ENCODE measurements at places on chromosomes 12 and 14. TPM values are rescaled to one million over a fixed set of nuclear protein-coding genes. Genes with fewer than 3 reads are reported as not detected.

- H3K4me3 ChIP-seq: no peak overlapping the region
- H3K27me3 ChIP-seq: no peaks in the 10 kb centered on the region
- no peak overlapping the region for H3K27ac ChIP-seq
- H3K4me1 ChIP-seq: no peaks in the 10 kb centered on the region
Measured at GRCh38 chr12:79747274-79747673, 56.5 kb upstream of the PAWR start.

The TMEM121 gene
- 0.29 TPM for total RNA-seq

The TAS2R42 gene
- not detected for total RNA-seq

The NRXN3 gene
- total RNA-seq: 16.8 TPM

The TSPAN8 gene
- total RNA-seq: 0.87 TPM

- no peaks in the 10 kb centered on the region for H3K36me3 ChIP-seq
- H3K4me1 ChIP-seq: no peaks in the 10 kb centered on the region
Measured at GRCh38 chr14:45838597-45838996, 585.6 kb upstream of the MIS18BP1 start.

GRCh38 chr12:111056618-111057521 is 136.5 kb upstream of the MYL2 start:
- H3K4me1 ChIP-seq: no peaks in the 10 kb centered on the region
- no peaks in the 10 kb centered on the region for H3K36me3 ChIP-seq
- DNase-seq: peak; percentile 64
- no peak overlapping the region for H3K4me3 ChIP-seq
- no peak overlapping the region for H3K27ac ChIP-seq
- no peaks in the 10 kb centered on the region for H3K27me3 ChIP-seq

- no peaks in the 10 kb centered on the region for H3K27me3 ChIP-seq
- H3K4me1 ChIP-seq: no peaks in the 10 kb centered on the region
- DNase-seq: peak; percentile 12
- H3K4me3 ChIP-seq: no peak overlapping the region
- H3K36me3 ChIP-seq: no peaks in the 10 kb centered on the region
Measured at GRCh38 chr12:131093971-131094830, 140.5 kb downstream of the ADGRD1 start.

GRCh38 chr12:97452230-97452629 is 10.4 kb upstream of the RMST start:
- no peak for DNase-seq
- no peaks in the 10 kb centered on the region for H3K36me3 ChIP-seq
- no peak overlapping the region for H3K27ac ChIP-seq
- H3K4me1 ChIP-seq: no peaks in the 10 kb centered on the region
- H3K4me3 ChIP-seq: no peak overlapping the region

DNA sequence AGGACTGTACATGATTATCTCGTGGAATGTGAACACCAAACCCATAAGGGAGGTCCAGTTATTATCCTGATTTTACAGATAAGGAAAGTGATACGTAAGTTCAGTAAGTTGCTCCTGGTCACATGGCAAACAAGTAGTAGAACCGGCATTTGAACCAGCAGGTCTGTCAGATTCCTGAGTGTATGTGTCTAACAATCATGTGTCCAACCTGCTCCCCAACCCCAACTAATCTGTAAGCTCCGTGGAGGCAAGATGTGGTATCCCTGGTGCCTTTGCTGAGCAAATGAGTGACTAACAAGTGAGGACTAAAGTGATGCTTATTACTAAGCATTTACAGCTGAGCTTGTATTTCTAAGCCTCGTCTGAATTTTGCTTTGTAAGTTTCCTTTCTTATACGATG is 65.9 kb downstream of the PTPN21 start:
- H3K27me3 ChIP-seq: no peaks in the 10 kb centered on the region
- H3K4me1 ChIP-seq: no peaks in the 10 kb centered on the region
- H3K27ac ChIP-seq: no peak overlapping the region
- peaks cover 70% of the 10 kb centered on the region for H3K36me3 ChIP-seq
- no peak overlapping the region for H3K4me3 ChIP-seq

DNA sequence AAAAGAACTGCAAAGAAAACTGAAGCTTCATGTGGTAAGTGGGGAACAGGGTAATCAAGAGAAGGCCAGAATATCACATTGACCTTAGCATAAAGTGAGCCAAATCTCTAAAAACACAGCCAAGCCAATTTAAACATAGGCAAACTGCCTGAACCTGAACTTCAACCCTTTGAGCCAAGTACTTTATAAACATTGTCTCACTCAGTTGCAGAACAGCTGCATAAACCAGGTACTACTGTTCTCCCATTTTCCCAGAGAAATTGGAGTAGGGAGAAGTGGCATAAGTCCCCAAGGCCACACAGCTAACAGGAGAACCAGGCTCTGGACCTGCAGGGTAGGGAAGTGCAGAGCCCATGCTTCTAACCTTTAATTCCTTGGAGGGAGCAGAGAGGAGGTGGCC is 30.4 kb upstream of the FKBP4 start:
- no peak overlapping the region for H3K4me3 ChIP-seq
- no peaks in the 10 kb centered on the region for H3K36me3 ChIP-seq
- no peak for DNase-seq
- no peak overlapping the region for H3K27ac ChIP-seq
- H3K4me1 ChIP-seq: no peaks in the 10 kb centered on the region

DNA sequence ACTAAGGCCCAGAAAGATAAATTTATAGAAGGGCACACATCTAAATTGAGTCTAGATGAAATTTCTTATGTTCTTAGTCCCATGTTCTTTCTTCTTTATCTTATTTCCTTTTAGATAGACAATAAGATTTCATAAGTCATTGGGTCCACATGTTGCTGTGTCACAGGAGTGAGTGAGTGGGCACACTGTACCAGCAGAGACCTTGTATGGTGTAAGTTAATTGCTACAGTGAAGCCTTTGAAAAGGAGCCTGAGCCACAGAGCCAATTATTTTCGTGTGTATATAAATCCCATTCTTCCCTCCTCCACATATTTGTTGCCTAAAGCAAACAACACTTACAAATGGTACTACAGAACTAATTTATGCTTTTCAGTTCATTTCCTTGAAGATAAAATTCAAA is 79.1 kb downstream of the GRIP1 start:
- DNase-seq: no peak
- H3K4me3 ChIP-seq: no peak overlapping the region
- H3K36me3 ChIP-seq: no peaks in the 10 kb centered on the region

DNA sequence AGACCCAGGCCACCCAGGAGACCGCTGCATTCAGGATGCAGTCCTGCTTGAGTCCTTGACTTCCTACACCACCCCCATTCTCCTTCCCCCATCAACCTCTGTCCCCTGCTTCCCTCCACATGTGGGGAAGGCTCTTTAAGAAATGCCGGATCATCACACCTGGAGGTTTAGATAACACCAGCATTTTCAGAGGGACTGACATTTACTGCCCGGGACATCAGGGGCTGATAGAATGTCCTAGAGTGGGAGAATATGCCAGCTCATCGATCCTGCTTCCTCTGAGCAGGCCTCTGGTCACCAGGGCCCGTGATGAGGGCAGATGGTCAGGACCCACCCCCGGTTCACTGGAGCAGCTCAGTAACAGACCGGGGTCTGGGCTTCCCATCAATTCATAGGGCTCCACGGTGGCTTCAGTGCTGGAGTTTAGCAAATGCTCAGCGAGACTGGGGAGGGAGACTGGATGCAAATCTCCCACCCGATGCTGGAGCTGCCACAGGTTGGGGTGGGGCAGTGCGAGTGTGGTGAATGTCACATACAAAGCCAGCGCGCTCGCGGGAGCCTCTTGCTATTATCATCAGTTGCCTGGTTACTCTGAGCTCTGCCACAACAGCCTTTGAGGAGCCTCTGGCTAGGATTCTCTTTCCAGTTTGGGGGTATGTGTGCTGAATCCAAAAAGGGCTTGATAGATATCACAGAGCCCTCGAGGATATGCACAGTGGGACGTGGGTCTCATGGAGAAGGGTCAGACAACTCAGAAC is 111.6 kb downstream of the RBM19 start:
- no peak overlapping the region for H3K27ac ChIP-seq
- peaks cover 15% of the 10 kb centered on the region for H3K4me1 ChIP-seq
- H3K27me3 ChIP-seq: no peaks in the 10 kb centered on the region

DNA sequence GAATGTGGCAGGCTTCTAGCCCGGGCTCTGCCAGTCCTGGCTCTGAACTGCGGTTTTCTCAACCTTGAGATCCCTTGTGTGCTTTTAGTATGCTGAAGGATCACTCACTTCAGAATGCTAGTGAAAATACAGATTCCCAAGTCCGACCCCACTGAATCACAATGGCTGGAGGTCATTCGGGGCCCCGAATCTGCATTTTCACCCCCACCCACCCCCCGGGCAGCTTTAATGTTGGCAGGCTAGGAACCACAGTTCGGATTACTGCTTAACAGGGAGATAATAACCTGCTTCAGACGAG is 573 bp upstream of the SUSD6 start:
- H3K4me3 ChIP-seq: peak overlapping the region; percentile 77
- H3K4me1 ChIP-seq: peaks cover 12% of the 10 kb centered on the region
- no peaks in the 10 kb centered on the region for H3K27me3 ChIP-seq
- no peak overlapping the region for H3K27ac ChIP-seq
- DNase-seq: peak; percentile 74
